Thoracic aorta (tissue), 2 donors: ENCODE measurements at places on chromosomes 3 and 15. TPM values are rescaled to one million over a fixed set of nuclear protein-coding genes. Genes with fewer than 3 reads are reported as not detected.

Gene NR2F2
- total RNA-seq: 49.8 TPM

Gene PCSK6
- total RNA-seq: 5.1 TPM

Gene RETNLB
- total RNA-seq: not detected

Gene CMTM8
- total RNA-seq: 2.8 TPM

Gene CCR3
- total RNA-seq: not detected

Gene PTPRG
- 154 TPM for total RNA-seq

Gene BLOC1S6
- total RNA-seq: 41.4 TPM

Gene LIPC
- total RNA-seq: not detected

Gene ZMYND10
- not detected for total RNA-seq

Gene SNX22
- total RNA-seq: 0.27 TPM

Gene ZDHHC23
- total RNA-seq: 13.1 TPM

Gene SLC22A13
- 2.2 TPM for total RNA-seq

Gene GPR160
- total RNA-seq: 2.2 TPM

Gene STAB1
- 837 TPM for total RNA-seq

Gene INKA1
- 9.2 TPM for total RNA-seq

Gene ADAMTS9
- 420 TPM for total RNA-seq

Gene DUOXA1
- 6.8 TPM for total RNA-seq
